ENCODE measurements at places on chromosomes 2 and 18.

DNA sequence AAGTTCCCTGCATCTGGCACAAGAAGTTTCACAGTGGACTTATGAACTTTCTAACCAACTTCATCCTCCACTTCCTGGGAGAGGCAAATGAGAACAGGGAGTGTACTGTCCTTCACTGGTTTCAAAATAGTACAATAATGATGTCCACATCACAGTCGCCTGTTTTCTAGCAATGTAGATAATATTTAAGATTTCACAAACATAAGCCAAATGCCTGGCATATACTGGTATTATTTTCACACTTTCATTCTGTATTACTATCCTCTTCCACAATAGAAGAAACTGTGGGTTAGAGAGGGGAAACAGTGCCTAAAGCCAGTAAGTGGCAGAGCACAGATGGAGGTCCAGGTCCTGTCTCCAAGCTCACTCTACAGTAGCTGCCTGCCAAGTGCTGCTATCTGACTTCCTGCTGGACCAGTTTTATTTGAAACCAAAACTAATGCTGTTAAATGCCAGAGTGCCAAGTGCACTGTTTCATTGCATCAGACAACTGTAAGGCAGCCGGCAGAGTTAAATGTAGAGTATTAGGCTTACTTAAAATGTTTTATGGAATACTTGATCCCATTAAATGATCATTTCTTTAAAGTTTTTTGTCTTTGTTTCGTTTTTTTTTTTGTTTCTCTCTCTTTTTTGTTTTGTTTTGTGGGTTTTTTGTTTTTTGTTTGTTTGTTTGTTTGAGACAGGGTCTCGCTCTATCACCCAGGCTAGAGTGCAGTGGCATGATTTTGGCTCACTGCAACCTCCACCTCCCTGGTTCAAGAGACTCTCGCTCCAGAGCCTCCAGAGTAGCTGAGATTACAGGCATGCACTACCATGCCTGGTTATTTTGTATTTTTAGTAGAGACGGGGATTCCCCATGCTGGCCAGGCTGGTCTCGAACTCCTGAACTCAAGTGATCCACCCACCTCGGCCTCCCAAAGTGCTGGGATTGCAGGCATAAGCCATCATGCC, 15.1 kb downstream of the COBLL1 start:
- DNase-seq: no peak

DNA sequence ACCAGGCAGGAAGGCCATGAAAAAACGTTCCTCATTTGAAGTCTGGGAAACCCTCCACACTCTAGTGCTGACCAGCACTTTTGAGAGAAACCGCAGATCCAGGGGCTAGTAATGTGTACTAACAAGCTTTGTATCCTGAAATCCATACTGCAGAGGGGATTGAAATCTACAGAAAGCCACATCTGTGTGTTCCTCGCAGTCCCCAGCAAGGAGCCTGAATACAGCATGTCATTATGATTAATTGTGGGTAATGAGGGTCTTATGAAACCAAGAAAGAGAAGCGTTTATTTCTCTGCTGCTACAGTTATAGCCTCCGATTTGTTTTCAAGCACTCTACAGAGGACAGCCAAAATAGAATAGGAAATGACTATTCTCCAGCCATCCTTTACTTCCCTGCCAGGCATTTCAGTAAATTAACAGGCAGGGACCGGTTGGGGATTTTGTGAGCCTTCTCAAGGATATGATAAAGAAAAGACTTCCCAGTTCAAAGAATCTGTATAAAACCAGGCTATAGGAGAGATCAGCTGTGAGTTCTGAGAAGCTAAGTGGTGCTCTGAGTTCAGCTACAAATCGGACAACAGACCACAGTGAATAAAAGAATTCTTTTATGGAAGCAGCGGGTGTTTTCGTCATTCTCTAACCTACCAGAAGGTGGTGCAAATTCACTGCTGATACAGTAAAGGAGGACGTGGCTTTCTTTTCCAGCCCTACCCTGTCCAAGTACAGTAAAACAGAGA, 133.4 kb downstream of the INSIG2 start:
- DNase-seq: no peak

DNA sequence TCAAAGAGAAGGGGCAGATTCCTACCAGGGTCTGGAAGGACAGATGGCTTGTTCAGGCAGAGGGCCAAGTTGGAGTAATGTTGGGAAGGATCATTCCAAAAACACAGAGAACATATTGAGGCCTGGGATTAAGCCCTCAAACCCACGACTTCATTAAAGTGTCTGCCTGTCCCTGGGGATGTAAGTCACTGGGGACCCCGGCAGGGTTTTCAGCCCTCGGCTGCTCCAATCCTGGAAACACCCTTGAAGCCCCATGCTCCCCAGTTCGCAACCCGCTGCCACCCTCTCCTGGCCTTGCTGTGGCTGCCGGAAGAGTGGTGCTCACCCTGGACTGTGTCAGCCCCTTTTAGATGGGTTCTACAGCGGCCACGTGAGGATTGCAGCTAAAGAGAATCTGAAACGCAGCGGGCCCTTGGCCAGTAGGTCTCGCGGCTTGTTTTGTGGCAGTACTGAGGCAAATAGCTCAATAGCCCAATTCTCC, 79.9 kb downstream of the EPAS1 start:
- no peak for DNase-seq

DNA sequence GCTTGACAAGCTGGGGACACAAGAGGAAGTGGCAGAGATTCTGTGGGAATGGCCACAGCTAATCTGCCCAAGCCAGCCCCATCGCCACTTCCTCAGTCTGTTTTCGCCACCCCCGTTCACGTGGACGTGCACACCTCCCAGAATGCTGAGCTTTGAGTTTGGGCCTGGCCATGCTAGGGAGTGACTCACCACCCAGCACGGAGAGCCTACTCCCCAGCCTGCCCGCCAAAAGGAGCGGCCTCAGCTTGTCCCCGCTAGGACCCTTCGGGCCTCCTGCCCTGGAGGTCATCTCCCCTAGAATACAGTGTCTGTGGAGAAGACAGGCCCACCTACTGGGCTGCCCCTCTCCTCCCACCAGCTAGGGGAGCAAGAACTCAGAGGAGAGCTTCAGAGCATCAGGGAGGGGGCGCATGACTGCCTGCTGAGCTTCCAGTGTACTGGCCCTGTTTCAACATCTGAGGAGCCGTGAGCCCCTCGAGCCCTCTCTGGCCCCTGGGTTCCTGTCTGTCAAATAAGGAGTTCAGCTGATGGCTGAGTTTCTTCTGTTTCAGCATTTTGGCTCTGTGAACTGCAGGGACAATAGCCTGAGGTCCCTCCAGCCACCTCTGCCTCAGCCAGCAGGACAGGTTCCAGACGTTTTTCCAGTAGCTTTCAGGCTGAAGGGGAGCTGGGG, 5.1 kb downstream of the SLC35F6 start:
- no peak for DNase-seq

- no peak for DNase-seq
Measured at GRCh38 chr18:79379251-79379905, 16.4 kb upstream of the NFATC1 start.

DNA sequence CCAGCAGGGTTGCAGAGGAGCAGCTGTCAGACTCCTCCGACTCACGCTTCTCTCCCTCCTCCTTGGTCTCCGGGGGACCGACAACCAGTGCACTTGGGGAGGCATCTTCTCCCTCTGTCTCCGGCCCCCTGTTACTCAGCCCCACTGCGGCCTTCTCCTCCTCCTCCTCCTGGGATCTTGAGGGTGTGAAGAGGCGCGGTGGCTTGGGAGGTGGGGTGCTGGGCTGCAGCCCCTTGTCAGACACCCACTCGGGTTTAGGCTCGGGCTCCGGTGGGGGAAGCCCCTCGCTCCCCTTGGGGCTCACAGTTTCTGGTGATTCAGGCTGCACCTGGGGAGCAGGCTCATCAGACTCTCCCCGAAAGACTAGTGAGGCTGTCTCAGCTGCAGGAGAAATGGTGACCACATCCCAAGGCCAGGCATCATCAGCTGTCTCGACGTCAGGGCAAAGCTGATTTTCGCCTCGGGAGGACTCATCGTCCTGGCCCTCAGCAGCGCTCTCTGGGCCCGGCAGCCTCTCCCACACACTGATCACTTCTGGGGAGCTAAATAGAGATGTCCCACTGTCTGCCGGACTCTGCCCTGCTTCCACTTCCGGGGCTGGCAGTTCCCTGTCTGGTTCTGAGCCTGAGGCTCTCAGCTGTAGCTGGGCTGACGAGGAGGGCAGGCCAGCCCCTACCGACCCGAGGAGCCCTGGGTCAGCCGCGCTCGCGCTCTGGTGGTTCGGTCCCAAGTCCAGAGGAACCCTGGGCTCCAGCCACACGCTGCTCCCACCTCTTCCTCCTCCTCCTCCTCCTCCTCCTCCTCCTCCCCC, 9.0 kb upstream of the SFXN5 start:
- no peak for DNase-seq

DNA sequence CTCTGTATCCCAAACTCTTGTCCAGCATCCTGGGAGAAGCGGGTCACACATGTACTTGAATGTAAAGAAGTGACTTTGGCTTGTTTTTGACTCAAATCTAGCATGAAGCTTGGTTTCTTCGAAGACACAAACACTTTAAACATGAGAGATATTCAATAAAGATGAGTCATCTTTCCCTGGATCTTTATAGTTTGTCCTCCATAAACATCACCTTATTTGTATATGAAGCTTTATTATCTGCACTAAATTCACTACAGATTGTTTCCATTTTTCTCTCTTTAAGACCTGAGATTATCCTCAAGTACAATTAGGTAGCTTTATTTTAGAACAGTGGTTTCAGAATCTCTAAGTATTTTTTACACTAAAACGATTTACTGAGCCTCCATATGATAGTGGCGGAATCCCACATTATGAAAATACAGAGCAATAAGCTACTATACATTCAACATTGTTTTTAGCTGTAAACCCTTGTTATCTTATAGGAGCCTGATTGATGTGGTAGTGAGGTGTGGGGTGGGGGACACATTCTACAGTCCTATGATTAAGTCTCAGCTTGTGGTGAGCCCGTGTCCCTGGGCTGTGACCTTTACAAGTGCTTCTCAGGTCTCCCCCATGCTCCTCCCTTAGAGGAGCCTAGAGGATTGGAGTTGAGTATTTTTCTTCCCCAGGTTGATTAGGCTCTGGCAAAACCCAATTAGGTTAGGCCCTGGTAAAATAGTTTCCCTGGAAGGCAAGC, 79.6 kb upstream of the RAPGEF4 start:
- DNase-seq: no peak

- DNase-seq: no peak
Measured at GRCh38 chr2:226267516-226268289, 531.9 kb downstream of the IRS1 start.

DNA sequence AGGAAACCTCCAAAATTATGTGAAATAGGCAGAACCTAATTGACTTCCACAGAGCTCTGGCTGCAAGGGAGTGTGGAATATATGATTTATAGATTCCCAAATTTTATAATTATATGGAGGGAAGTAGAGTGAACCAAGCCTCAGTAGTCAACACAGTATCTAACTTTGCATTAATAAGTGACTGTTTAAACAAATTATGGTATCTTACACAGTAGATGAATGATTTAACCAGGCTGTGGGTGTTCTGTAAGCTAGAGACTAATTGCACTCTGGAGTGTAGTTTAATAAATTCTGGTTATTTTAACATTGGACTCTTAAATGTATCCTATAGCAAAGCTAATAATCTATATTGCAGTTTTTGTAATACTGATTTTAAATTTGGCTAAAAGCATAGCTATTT, 183.5 kb downstream of the KIAA1328 start:
- DNase-seq: no peak

- DNase-seq: peak; percentile 62
Measured at GRCh38 chr2:43225788-43226557, 433 bp downstream of the ZFP36L2 start.

DNA sequence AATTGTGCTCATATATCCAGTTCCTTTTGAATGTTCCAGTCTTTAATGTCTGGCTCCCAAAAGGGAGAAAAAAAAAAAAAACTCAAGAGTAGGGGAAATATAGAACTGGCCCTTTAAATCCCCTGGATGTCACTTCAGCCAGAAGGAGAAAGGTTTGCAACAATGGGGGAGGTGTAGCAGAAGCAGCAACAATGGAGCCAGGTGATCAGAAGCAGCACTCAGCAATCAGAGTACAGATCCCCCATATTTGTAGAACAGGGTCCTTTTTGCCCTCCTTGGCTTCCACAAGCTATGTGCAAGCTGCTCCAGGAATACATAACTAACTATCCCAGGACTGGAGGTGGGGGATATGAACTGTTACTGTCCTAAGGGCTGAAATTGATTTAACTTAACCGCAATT, 25.8 kb upstream of the ZNF397 start:
- no peak for DNase-seq

DNA sequence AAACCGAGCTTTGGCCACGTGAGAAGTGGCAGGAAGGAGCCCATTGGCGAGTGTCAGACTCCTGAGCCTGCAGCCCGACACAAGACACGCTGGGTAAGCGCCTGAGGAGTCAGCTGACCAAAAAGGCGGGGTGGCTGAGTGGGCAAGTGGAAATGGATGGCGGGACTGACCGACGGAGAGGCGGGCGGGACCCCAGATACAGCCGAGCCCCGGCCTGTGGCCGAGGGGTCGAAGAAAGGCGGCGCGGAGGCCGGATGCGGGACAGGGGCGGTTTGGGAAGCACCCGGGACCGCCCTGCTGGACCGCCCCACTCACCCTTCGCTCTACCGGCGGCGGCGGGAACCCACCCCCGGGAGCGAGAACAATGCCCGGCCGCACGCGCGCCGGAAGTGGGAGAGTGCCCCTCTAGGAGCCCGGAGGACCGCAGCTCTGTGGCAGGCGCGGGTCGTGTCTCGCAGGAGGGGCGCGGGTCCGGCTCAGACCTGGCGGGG, 22.8 kb downstream of the ZSCAN30 start:
- peak; percentile 29 for DNase-seq

GRCh38 chr18:43875511-43875910, 598.2 kb upstream of the SYT4 start:
- no peak for DNase-seq

GRCh38 chr2:148882051-148882450, 7.0 kb downstream of the KIF5C start:
- no peak for DNase-seq

DNA sequence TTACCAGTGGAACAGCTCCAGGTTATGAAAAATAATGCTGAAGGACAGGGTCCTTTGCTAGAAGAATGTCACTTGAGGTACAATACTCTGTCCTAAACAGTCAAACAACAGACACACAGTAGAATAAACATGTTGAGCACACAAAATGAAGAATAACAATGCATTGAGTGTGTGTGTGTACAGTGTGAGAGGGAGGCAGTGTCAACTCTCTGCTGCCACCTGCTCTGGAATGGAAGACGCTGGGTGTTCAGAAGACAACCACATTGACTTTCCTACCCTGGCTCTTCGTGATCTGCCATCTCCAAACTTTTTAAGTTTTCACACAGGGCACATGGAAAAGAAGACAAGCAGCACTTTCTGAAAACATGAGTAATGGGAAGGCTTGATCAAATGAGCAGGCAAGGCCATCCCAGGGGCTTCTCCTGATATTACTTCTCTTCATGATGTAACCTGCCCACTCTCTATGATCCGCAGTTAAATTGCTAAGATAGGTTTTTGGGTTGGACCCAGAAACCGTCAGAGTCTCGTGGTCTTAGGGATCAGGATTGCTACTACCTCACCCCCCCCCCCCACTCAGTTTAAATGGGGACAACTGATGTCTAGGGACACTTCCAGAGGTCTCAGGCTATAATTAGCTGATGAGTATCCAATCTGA, 533.2 kb upstream of the TNP1 start:
- DNase-seq: no peak
